CD4-positive, alpha-beta T cell treated with Interleukin-17A for 4 hours (primary cell): ENCODE measurements at places on chromosomes 3 and 15.

DNA sequence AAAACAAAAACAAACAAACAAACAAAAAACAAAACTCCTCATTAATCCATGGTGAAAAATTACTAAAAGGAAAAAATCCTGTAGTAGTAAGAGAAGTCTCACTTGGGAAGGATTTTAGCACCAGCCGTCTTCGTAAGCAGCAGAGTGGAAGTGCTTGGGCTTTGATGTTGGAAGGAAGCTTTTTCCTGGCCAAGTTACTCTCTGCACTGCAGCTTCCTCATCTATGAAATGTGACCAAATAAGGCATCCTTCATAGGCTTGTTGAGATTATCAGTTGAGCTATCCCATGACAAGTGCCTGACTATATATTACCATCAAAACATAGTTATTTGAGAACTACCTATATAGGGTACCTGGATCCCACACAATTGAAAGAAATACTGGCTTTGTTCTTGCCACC, 436.4 kb upstream of the ONECUT1 start:
- DNase-seq: no peak

DNA sequence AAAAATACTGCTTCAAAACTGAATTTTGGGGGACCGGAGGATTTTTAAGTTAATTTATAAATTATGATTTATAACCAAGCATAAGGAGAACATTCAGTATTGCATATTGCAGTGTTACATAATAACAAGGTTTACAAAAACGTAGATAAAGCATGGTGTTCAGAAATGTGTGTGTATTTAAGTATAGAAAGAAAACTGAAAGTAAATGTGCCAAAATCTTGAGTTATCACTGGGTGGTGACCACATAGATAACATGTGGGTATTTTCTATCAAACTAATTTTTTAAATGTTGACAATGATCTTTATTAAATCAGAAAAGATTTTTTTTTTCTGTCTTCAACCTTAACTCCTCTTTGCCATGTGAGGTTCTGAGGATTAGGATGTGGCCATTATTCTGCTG, 32.6 kb downstream of the EIF2AK4 start:
- DNase-seq: no peak

GRCh38 chr3:197023241-197023997, 6.2 kb downstream of the MELTF start:
- no peak for DNase-seq

GRCh38 chr3:47902746-47903145, 99.8 kb downstream of the DHX30 start:
- no peak for DNase-seq

DNA sequence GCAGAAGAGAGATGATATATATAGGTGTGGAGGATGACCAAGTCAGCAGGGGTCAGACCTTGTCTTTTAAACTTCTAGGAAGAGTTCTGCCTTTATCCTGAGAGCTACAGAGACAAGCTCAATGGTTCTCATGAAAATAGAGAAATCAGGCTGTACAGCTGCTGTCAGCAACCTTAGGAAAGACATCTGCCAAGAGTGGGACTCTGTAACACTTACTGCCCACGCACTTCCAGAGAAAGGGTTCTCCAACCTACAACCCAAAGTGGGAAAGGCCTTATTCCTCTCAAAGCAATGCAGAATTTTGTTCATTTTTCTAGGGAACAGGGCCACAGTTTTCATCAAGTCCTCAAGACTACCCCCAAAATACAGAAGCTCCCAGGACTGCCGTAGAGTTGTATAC, 138.7 kb downstream of the STT3B start:
- DNase-seq: no peak

DNA sequence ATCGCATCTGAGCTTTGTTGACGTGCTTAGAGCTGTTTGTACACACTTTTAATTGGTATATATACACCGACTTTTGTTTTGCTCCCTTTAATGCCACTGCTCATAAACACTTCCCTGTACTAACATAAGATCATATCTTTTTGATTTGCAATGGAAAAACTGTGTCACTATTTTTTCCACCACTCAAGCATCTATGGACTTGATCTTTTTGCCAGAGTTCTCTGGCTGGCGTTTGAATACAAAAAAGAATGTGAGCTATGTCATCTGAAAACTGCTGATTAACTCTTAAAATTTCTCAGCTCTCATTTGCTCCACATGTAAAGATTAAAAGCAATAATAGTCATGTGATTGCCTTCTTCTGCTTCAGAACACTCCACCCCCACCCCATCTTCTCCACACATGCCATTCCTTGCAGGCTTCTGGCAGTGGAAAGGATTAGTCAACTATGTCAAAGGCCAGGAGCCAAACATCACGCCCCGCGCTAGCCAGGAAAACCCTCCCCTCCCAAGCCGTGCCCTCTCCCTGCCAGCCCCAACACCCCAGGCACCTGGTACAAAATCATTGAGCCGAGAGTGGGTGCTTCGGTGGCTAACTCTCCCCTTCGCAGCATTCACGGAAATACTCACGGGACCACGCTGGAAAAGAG, 123.4 kb upstream of the MEF2A start:
- DNase-seq: no peak

DNA sequence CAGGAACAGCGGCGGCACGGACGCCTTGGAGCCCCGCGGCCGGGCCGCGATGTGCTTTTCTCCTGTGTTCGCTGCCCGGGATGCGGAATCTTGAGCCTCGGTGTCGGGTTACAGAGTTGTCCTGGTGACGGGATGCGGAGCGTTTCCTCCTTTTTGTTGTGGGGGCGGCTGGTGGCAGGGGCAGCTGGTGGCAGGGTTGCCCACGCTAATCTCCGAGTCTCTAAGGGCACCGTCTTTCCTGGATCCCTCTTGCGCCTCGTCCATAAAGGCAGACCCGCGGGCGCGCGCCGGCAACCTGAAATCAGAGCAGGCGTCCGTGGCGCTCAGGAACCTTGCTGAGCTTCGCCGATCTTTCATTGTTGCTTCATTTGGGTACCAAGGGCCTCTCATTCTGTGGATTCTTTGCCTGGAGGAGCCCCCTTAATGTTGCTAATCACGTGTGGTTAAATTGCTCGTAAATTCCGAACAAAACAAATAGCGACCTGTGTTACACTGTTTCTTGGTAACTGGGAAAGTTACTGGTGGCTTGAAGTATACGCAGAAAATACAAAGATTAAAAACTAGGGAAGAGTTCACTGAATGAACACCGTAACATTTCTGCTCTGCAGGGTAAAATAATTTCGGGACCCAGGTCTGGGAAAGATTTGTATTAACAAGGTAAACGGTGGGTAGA, 844 bp upstream of the PFN2 start:
- DNase-seq: peak; percentile 51

GRCh38 chr3:74607803-74608202, 6.7 kb downstream of the CNTN3 start:
- no peak for DNase-seq

GRCh38 chr3:112448939-112449338, 50.3 kb downstream of the BTLA start:
- no peak for DNase-seq

- no peak for DNase-seq
Observed at GRCh38 chr3:10927551-10927950, 65.0 kb upstream of the SLC6A1 start.

- DNase-seq: no peak
Observed at GRCh38 chr15:29376590-29376989, 107.0 kb upstream of the NSMCE3 start.

- DNase-seq: no peak
Observed at GRCh38 chr3:66439666-66440344, 61.0 kb downstream of the LRIG1 start.

DNA sequence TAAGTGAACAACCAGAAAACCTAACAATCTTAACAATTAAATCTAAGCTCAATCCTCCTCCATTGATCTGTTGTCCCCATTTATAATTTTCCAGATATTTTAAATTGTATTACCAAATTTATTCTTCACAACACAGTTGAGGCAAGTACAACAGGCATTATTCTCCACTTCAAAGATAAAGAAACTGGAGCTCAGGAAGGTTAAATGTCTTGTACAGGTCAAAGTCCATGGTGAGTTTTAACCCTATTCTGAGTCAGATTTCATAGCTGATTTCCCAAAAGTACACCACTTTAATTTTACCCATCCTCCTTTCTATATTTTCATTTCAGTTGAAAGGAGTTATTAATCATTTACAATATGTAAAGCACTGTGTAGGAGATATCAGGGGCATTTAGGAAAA, 112.2 kb downstream of the FBXL22 start:
- DNase-seq: no peak

GRCh38 chr15:34126522-34126921, 24.6 kb downstream of the PGBD4 start:
- no peak for DNase-seq

- no peak for DNase-seq
Observed at GRCh38 chr15:100242989-100243388, 98.8 kb downstream of the ADAMTS17 start.

DNA sequence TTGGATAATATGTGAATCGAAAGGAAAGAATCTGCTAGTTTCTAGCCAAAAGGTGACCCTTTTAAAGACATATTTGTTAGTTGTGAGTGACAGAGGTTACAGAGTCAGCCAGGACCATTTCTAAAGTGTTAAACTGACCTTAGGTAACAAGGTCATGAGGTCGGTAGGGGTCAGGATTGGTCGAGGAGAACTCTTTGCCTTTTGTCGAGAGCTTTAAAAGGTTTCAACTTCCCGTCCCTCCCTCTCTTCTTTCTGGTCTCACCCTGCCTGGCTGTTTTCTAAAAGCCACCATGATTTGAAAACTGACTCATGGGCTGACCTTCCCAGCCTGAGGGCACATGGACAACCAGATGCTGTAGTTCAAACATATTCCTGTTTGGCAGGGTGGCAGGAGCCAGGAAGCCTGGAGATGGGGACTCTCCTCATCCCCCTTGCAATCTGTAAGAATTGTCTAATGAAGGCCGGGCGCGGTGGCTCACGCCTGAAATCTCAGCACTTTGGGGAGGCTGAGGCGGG, 25.8 kb upstream of the PRTG start:
- DNase-seq: no peak

DNA sequence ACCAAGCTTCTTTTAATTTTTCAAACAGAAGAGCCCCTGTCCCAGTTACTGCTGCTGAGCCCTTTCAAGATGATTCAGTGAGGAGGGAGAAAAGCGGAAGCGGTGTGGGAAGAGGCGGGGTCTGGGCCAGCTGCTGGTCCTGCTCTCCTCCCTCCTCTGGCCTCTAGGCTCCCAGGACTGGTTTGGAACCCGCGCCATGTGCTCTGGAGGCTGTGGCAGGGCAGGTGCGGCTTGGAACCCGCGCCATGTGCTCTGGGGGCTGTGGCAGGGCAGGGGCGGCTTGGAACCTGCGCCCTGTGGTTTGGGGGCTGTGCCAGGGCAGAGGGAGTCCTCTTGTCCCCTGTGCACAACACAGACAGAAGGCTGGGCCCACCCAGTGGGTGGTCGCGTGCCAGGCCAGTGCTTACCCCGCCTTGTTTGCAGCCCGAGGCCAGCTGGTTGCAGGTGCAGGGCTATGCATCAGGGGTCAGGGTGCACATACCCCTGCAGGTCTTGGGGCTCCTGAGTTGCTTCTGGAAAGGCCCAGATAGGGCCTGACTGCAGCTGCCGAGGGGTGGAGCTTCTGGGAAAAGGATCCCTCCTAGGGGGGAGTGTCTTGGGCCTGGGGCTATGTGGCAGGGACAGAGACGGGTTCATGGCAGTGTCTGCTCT, 12.2 kb downstream of the ALG1L2 start:
- peak; percentile 7 for DNase-seq

DNA sequence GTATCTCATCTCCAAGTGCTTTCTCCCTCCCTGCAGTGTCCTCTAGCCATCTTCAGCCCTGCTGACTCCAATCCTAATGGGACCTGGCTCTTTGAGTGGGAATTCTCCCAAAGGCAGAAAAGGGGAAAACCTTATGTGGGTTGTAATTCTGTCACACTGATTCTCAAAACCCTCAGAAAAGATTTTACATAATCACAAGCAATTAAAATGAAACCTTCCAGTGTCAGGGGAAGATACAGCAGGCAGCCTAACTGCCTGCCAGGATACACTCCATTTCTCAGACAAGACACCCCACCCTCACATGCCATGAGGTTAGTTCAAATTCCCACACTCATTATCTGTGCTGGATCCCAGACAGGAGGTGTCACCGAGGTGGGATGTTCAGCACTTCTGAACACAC, 121.4 kb downstream of the RFTN1 start:
- DNase-seq: no peak
